ENCODE measurements at places on chromosomes 7 and 10. TPM values are rescaled to one million over a fixed set of nuclear protein-coding genes. Genes with fewer than 3 reads are reported as not detected.
A peak's percentile ranks its signal among the peaks of the same experiment; 100 is the strongest.

- no peak for DNase-seq
These were observed 89.6 kb upstream of the IFRD1 start for GRCh38 chr7:112360681-112361080.

DNA sequence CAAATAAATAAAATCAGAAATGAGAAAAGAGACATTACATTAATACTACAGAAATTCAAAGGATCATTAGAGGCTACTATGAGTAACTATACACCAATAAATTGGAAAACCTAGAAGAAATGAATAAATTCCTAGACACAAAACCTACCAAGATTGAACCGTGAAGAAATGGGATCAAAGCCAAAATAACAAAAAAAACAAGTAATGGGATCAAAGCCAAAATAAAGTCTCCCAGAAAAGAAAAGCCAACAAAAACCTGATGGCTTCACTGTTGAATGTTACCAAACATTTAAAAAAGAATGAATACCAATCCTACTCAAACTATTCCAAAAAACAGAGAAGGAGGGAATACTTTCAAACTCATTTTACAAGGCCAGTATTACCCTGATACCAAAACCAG, 20.0 kb downstream of the GSDME start:
- no peak for DNase-seq

Gene BCCIP
- total RNA-seq: 34.9 TPM

DNA sequence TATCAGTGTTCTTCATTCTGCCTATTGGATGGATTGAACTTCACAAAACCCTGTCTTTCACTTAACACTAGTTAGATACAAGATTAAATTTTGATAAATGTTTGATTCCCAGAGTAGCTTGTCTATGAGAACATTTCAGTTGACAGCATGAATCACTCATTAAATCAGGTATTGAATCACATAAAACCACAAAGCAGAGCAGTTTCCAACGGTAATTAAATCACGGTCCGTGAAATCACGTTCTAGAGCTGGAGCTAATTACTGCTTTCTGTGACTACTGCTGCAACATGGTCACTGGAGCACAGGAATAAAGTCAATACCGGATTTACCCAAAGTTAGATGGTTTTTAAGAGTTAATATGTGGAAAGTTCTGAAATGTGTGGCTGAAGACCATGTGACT, 257.8 kb upstream of the PCDH15 start:
- DNase-seq: no peak

GRCh38 chr7:41189866-41190265, 513.0 kb downstream of the INHBA start:
- peak; percentile 55 for DNase-seq

Gene GPER1
- 2.0 TPM for total RNA-seq

- no peak for DNase-seq
These were observed 139.5 kb downstream of the FAM107B start for GRCh38 chr10:14635043-14635710.

GRCh38 chr10:77195101-77195500, 442.5 kb downstream of the KCNMA1 start:
- no peak for DNase-seq

DNA sequence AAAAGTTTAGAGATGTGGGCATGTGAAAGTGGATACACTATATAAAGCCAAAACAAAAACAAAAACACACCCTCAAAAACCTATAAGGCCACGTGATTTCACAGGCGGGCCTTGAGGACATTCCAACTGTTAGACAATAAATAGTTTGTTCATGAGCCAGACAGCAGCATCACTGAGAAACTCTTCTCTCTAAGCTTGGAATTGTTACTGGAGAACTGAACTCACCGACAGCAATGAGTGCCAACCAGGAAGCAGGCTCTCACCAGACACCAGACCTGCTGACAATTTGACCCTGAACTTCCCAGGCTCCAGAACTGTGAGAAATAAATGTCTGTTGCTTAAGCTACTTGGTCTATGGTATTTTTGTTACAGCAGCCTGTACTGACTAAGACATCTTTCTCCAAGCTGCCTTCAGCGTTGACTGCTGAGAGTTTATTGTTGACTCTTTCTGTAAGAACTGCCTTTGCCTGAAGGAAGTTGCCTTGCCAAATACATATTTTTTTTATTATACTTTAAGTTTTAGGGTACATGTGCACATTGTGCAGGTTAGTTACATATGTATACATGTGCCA, 107.5 kb downstream of the EPDR1 start:
- DNase-seq: no peak

Gene C7orf57
- total RNA-seq: not detected

Gene TMEM225B
- total RNA-seq: 0.05 TPM

GRCh38 chr7:14252458-14252857, 263.0 kb upstream of the ETV1 start:
- DNase-seq: no peak

GRCh38 chr7:35816514-35816913, 15.7 kb downstream of the SEPTIN7 start:
- DNase-seq: no peak

GRCh38 chr7:7869036-7869435, 99.6 kb upstream of the GLCCI1 start:
- DNase-seq: no peak

All from HT-29 (cell line).